ENCODE measurements at places on chromosomes 3 and 15.

DNA sequence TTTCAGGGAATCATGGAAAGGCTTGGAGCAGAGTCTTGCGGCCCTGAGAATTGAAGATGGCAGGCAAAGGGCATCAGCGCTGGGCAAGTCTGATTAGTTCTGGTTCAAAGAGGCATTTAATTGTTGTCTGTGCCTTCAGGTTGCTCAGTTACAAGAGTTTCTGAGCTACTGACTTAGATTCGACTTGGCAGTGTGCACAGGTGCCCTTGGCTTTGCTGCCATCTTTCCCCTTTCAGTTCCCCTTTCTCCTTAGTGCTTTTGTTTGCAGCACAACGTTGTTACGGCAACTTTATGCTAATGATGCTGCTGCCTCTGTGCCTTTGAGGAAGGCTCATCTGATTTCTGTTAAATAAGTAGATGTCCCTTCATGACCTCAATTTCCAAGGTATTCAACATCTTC lies 12.5 kb downstream of the P2RY14 start:
- DNase-seq = no peak

DNA sequence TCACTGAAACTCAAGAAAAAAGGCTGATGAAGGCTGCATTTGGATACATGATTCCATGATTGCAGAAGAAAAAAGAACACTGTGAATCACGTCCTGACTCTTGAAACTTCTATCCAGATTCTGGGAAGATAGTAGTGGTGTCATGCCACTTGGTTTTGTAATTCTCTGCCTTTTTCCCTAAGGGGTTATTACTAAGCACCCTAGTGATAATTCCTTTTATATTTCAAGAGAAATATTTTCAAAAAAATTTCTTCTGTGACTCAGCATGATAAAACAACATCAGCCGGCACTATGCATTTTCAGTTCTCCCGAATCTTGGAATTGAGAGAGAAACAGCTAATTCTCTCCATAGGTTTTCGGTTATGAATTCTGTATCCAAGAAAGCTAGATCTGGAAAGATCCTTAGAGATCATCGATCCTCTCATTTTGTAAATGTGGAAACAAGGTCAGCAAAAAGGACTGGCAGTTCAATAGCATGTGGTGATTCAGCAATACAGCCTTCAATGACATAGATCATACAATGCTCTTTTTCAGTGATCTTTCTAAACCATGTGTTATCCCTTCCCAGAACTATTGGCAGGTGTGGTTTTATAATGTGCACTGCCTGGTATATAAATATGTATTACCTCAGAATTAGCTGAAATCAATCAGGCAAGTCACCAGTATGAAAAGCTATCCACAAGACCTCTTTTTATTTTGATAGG lies 42.6 kb upstream of the TP63 start:
- peak; percentile 29 for DNase-seq

- no peak for DNase-seq
These were observed 9.5 kb downstream of the TBC1D21 start for GRCh38 chr15:73882761-73883419.

- no peak for DNase-seq
These were observed 114.9 kb downstream of the IQCH start for GRCh38 chr15:67369359-67369998.

- DNase-seq = no peak
These were observed 40.6 kb upstream of the FGF7 start for GRCh38 chr15:49382394-49382793.

Measured in fibroblast of the conjunctiva (primary cell).